Fibroblast of skin of abdomen (primary cell): ENCODE measurements at places on chromosomes 6 and 20.
A peak's percentile ranks its signal among the peaks of the same experiment; 100 is the strongest.

DNA sequence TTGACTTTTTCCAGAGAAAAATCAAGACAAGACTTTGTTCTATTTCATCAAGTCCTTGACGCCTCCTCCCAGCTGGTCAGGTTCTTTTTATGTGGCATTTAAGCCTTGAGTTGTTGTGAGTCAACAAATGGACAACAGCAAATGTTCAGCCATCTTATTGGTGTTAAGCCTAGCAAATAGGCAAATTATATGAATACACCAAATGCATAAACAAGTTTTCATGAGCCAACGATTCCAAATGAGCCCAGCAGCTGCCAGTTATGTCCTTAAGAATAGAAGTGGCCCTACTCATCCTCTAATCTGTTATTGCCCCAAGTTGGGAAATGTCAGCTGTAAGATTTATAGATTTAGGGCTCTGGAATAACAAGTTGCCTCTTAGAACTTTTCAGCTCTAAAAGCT, 312.0 kb downstream of the SOX4 start:
- no peak for DNase-seq

- DNase-seq, result no peak
These were observed 22.2 kb downstream of the KDM1B start for GRCh38 chr6:18177286-18177965.

GRCh38 chr6:150176659-150177058, 33.8 kb downstream of the PPP1R14C start:
- no peak for DNase-seq

- DNase-seq, result no peak
These were observed 59.5 kb downstream of the PRND start for GRCh38 chr20:4781211-4781610.

DNA sequence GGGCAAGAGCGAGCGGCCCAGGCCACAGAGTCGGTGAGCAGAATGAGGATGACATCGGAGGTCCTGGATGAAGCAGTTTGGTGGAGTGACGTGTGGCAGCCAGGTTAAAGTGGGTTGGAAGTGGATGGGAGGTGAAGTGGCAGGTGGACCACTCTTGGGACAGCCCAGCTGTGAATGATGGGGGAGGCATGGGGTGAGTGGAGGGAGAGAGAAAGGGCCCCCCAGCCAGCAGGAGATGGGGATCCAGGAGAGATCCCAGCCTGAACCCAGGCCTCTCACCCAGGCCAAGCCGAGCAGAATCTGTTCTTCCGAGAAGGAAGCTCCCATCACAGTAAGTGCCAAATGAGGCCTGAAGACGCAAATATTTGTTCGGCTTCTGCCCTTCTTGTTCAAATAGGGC, 27.0 kb upstream of the SLC32A1 start:
- DNase-seq, result no peak

DNA sequence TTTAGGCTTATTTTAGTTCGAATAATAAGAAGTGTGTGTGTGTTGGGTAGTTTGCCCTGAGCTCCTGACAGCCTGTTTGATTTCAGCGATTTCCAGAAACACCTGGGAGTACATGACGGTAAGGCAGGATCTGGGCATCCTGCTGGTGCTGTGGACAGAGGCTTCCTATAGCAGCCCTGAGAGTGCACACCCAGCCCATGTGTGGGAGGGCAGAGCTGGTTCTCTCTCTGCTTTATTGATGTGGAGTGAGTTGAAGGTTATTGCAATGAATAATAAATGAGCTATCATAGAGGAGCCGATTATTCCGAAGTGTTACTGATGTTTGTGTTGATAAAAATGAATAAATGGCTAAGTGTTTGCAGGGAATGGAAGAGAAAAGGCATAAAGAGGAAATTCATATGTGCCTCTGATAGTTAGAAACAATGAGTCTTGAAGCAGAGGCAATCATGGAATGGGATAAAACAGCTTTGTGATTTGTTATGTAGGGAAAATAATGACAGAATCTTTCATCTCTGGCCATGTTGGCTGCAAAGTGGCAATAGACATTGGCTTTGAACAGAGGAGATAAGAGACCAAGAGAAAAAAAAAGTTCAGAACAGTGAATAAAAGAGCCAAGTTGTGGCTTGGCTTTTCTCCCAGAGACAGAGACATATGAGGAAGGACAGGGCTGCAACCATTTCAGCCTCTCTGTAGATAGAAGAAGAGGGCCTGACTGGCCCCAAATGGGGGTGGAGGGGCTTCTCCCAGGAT, 166.2 kb upstream of the CHD6 start:
- DNase-seq, result no peak

DNA sequence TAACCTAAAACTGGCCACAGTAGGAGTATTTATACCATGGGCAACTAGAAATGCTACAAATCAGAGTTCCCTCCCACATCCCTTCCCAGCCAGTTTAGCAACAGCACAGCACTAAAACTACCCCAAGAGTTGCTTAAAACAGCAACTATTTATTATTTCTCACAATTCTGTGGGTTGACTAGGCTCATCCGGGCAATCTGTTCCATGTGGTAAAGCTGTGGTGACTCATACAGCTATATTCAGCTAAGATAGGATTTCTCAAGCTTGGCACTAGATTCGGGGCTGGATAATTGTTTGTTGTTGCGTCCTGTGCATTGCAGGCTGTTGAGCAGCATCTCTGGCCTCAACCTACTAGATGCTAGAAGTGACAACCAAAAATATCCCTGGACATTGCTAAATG, 8.6 kb upstream of the HECA start:
- peak; percentile 67 for DNase-seq

DNA sequence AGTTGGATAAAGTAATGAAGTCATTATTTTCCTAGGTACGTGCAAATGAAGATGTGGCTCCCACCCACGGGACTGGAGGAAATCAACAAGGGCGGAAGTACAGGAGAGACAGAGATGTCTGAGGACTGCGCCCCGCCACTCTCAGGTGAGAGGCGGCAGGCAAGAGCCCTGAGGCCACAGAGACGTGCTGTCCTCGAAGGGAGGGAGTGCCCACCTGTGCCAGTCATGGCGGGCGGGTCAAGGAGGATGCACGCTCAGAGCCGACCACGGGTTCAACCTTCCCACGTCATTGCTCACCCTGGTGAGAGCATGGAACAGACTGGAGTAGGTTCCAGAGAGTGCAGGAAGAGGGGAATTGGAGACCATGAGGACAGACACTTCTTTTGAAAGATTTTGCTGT, 12.7 kb downstream of the CST8 start:
- DNase-seq, result no peak

- peak; percentile 62 for DNase-seq
These were observed 170.1 kb upstream of the LAMP5 start for GRCh38 chr20:9344083-9344920.

DNA sequence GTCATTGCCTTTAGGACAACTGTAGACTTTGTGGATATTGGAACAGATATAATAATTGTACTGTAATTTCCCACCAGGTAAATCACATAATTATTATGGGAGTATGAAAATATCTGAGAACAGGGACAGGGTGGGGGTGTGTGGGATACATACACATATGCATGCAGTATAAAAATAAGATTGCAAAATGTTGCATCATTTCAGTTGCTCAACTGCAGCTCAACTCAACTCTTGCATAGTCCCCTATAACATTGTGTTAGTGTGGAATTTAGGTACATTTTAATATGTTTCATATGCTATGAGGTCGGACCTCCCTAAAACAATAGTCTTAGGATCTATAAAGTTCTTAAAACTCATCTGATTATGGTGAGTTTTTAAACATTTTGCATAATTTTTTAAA, 275.0 kb upstream of the FLRT3 start:
- peak; percentile 78 for DNase-seq

DNA sequence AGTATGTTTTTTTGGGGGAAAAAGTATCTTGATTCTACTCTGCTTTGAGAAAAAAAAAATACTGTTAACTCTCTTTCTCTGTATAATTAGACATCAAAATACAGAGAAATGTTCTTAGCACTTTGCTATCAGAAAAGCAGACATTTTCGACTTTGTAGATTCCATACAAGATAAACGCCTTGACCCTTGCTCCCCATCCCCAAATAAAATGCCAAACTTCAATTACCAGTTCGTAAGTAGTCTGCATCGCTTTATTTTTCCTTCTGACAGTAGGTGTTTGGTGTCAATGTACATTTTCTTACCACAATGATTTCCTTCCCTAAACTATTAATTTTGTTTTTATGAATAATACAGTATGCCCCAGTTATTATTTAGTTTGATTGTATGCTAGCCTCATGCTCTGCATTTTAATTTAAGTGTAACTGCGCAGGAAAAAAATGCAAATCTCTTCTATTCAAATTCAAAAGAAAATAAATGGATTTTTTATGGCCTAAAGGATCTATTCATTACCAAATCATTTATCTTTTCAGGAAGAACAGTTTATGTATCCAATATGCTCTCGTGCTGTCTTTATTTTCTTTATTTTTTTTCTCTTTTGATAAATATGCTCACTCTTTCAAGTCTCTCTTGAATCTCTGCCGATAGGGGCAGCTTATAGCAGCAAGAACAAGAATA, 84.8 kb upstream of the ZNF217 start:
- DNase-seq, result no peak

GRCh38 chr6:166307082-166308032, 835 bp downstream of the PRR18 start:
- no peak for DNase-seq

GRCh38 chr6:129558248-129558647, 151.7 kb downstream of the ARHGAP18 start:
- no peak for DNase-seq

DNA sequence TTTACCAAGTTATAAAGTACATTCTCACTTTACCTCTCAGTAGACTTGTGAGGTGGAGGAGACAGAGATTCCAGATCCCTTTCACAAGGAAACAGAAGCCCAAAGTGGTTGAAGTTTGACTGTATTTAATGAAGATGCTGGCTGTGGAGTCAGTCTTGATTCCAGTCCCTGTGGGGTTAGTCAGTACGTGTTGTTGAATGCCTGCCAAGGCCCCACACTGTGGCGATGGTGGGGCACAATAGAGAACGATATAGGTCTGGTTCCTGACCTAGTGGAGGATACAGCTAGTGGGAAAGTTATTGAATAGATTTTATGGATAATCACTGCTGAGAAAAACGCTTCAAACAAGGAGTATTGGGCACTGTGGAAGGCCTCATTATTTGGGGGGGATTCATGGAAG, 71.4 kb downstream of the LRRC1 start:
- DNase-seq, result peak; percentile 9

DNA sequence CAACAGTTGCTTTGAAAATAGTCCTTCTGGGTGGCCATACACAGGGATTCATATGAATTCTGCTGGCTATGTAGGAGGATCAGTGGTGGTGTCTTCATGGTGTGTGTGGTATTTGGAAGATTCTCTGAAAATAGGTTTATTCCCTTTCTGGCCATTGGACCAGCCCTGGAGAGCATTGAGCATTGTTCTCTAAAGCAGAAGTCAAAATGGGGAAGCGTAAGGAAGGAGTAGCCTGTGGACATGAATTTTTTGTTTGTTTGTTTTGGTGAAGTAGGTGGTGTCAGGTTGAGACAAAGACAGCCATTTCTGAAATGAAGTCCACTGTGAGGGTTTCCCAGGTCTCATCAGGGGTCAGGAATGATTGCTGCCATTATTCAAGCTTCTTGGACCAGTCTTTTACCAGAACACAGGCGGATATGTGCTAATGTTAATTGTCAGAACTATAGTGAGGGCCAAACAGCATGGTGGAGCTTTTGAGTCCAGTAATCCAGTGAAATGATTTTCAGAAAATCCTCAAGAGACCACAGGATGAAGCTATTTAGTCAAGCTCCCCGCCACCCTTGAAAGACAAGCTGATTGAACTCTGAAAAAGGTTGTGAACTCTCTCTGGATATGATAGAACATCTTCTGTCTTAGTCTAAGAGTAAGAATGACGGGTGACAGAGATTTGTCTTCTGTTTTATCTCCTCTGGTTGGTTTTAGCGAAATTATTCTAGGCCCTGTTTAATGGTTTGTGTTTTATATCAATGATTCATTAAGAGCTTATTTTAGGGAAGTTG, 60.0 kb downstream of the DNAH8 start:
- no peak for DNase-seq

- peak; percentile 87 for DNase-seq
These were observed 38.8 kb upstream of the ZFP64 start for GRCh38 chr20:52230409-52230808.

DNA sequence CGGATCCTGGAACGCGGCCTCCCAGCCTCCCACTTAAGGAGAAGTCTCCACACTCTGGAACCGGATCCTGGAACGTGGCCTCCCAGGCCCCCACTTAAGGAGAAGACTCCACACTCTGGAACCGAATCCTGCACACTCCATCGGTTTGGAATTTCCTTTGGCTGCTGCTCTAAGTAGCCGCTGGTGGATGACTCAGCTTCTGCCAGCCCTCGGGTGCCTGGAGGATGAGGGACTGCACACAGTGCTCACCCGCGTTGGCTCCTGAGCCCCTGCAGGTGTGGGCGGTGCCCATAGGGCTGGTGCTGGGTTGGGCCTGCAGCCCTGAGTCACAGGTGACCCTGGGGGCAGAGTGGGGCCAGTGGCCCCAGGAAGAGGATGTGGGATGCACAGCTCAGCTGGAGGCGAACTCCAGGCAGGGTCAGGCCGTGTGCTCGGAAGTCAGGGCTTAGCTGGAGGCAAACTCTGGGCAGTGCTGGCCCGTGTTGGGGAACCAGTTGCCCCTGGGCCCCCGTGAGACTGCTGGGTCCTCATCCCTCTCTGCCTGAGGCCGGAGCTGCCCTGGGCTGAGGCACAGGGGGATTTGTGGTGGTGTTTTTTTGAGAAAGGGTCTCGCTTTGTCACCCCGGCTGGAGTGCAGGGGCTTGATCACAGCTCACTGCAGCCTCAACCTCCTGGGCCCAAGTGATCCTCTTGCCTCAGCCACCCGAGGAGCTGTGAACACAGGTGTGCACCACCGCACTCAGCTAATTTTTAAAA, 13.9 kb upstream of the TNFRSF6B start:
- peak; percentile 96 for DNase-seq

DNA sequence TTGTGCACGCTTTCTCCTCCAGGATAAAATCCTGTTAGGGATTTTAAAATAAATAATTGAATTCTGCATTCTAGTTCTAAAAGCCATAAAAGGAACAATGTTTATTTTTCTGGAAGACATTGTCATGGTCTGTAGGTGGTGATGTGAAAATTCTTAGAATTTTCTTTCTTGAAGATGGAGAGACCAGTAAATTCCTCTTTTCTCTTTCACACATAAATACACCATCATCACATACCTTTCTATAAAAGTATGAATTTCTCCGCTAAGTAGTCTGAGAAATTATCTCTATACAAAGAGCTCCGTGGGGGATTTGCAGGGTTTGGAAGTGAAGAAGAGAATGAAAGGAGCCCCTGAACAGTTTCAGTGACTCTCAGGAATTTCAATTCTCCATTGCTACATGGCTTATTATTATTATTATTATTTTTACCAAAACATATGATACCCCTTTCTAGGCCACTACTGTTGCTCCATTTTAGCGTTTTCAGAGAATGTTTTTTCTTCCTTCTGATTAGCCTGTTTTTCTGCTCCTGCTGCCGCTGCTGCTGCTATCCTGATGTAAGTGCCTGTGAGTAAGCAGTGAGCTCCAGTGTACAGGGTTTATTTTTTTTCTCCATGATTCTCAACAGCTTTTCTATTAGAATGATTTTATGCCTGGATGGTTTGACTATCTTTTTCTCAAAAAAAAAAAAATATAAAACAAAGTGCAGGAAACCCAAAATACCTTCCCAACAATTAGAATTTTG, 145.8 kb downstream of the SAMD5 start:
- no peak for DNase-seq

DNA sequence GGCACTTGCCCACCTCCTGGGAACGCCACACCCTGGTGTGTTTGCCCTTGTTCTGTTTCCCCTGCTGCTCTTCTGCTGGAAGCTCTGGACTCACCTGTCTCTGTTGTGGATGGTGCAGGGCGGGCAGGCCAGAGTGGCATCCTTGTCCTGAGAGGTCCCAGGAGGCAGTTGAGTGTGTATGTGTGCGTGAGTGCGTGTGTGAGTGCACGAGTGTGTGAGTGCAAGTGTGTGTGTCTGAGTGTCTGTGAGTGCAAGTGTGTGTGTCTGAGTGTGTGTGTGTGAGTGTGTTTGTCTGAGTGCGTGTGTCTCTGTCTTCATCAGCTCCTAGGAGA, 12.2 kb downstream of the IGF2R start:
- no peak for DNase-seq
